ENCODE measurements at places on chromosomes 5 and 9.

DNA sequence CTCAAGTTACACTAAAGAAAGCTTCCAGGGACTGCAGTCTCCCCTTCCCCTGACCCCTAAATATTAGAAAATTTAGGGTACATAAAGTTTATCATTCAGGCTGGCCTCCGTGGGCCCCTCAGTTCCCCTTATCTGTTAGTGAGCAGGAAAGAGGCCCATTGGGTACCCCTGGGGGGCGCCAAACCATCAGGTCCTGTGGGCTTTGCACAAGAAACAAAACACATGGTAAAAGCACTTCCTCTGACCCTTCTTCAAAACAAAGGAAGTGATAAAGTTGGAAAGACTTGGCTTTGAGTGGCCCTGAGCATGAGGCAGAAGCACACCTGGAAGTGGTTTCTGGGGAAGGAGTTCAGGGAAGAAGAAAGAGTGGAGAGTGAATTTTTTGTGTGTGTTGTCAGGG is 213.0 kb downstream of the SMARCA2 start:
- DNase-seq: peak; percentile 31

- no peak for DNase-seq
Measured at GRCh38 chr5:78791501-78792100, 143.0 kb upstream of the LHFPL2 start.

- no peak for DNase-seq
Measured at GRCh38 chr5:144247131-144247530, 76.5 kb downstream of the KCTD16 start.

DNA sequence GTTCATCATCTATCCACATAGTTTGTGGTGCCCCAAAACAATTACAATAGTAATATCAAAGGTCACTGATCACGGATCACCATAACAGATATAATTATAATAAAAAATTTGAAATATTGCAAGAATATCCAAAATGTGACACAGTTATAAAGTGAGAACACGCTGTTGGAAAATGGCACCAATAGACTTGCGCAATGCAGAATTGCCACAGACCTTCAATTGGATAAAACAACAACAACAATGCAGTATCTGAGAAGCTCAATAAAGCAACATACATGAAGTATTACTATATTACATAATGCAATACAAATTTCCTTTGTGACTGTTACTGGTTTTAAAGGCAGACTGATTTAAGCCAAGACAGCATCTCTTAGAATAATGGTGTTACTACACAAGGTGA is 44.7 kb upstream of the PRRC1 start:
- no peak for DNase-seq

DNA sequence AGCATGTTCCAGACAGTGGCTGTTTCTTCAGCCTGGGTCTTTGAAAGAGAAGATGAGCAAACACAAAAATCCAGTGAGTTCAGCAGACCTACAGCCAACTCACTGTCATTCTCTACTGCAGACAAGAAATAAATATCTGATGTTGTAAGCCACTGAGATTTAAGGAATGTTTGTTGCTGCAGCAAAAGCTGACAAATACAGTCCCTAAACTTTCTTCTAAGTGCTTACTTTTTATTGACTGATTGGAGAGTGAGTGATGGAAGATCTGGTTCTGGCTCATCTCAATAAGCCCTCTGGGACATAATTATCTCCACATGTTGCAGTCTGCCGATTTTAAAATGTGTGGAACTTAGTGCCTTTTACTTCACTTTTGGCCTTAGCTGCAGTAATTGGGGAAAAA is 69.9 kb upstream of the LMNB1 start:
- DNase-seq: no peak

- DNase-seq: no peak
Measured at GRCh38 chr5:159424123-159424522, 93.8 kb upstream of the IL12B start.

GRCh38 chr5:153630546-153630945 is 140.1 kb downstream of the GRIA1 start:
- DNase-seq: no peak

GRCh38 chr9:126347093-126347492 is 20.5 kb downstream of the MVB12B start:
- no peak for DNase-seq

DNA sequence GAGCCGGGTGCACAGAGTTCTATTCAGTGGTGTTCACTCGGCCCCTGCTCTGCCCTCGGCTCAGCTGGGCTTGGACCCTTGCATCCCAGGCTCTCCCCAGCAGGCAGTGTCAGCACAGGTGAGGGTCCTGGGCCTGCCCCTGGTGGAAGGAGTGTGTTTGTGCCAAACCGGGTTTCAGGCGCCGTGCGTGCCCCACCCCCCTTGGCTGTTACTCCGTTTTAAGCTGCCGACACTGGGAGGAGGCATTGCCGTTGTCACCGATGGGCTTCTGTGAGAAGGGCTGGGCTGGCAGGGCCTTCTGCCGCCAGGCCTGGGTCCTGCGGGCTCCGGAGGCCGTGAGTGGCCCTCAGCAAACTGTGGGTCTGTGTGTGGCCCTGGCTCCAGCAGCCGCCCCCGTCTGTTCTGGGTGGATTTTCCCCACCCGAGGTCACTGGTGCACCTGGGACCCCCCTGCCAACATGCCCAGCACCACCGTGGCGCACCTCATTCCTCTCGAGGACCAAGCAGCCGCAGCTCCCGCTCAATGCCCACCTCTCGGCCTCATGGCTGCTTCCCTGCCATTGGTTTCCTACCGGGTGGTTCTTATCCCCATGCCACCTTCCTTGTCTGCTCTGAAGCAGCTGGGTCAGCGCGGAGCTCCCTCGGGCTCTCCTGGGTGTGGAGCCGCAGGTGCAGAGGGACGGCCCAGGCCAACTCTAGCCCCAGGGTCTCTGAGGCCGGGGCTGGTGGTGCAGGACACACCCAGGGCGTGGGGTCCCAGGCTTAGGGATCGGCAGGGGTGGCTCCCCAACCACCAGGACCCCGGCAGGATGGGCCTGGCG is 44.3 kb upstream of the EXOC3 start:
- DNase-seq: no peak

GRCh38 chr5:108743319-108743718 is 4.4 kb upstream of the FER start:
- no peak for DNase-seq

GRCh38 chr9:126055381-126055985 is 271.1 kb upstream of the MVB12B start:
- no peak for DNase-seq

- no peak for DNase-seq
Measured at GRCh38 chr5:79151942-79152671, 40.5 kb downstream of the BHMT start.

DNA sequence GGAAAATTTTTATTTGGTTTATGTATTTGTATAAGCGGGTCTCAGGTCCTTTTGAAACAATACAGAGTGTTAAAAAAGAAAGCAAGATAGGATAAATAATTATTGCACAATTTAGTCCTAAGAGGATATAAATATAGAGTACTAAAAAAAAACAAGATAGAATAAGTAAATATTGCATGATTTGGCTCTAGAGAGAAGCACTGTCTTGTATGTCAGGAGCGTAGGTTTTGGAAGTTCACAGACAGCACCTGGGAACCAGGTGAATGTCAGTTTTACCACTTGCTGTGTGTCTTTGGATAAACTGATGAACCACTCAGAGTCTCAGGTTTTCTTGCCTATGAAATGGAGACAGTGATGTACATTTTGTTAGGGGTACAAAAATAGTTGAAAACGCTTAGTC is 266.2 kb upstream of the ADAMTSL1 start:
- DNase-seq: no peak

- no peak for DNase-seq
Measured at GRCh38 chr5:8376478-8376877, 507.5 kb downstream of the MTRR start.

DNA sequence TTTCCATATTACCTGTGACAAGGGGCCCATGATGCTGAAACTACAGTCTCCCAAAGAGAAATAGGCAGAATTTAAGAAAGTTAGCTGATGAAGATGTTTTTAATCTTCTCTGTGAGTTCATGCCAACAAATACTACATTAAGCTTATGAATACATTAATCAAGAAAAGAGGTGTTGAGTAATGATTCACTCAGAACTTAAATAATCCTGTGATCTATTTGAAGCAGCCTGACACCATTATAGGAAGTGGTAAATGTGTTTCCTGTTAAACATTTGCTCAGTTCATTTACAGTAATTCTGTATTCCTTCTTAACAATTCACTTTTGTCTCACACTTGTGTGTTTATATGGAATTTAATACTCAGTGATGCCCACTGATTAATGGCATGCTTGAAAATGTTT is 75.0 kb upstream of the IZUMO3 start:
- DNase-seq: no peak

DNA sequence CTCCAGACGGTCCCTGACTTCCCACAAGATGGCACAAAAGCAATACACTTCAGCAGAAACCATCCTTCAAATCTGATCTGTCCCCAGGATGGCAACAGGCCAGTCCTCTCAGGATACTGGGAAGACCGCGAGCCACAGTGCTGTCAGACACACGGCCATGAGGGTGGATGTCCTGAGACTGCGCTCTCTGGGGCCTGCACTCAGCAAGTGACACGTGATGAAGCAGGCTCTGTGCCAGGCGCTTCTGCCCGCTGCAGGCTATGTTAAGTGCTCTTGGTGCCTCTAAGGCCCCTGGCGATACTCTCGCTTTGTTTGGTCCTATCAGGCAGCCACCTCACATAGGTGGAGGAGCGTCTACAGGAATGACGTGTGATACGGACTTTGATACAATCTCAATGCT is 7.1 kb downstream of the BRD9 start:
- DNase-seq: no peak

DNA sequence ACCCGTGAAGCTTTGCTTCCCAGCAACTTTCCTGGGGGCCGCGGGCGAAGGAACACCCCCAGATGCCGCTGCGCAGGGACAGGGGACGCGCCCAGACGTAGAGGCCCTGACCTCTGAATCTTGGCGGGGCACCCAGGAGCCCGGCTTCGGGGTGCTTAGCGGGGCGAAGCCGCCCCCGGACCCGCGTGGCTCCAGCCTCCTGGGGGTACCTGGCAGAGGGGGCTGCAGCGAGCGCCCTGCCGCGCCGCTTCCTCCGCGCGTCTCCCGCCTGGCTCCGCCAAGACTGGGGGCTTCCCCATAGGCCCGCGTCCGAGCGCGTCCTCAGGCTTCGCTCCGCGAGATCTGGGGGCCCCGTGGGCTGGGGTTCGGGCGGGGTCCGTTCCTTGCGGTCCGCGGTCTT is 23.0 kb upstream of the ZNF782 start:
- DNase-seq: no peak

DNA sequence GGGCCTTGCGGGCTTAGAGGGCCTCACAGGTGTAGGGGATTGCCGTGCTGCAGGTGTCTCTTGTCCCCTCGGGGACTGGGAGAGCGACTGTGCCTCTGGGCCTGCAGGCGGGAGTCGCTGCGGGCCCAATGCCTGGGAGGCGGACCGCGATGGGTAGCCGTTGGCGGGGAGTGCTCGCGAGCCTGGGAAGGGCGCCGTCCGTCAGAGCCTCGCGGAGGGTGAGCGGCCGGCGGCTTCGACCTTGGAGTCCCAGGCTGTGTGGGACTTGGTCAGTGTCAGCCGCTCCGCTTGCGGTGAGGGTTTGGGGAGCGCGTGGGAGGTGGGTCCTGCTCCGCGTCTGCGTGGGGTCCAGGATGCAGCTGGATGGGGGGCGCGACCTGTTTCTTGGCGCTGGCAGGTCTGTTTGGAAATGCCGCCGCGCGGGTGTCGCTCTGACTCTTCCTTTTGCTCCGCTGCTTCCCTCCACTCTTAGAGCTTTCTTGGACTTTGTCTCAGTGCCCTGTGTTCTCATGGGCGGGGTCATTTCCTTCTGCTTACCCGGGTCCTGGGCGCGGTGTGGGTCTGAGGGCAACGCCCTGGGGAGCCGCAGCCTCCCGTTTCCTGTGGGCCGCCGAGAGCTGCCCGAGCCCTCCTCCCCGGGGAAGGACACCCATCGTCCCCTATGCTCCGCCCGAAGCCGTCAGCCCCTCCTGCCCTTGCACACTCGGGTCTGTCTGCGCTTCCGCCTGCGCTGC is 88.9 kb upstream of the CACNA1B start:
- DNase-seq: no peak

GRCh38 chr5:43335681-43336080 is 22.5 kb upstream of the HMGCS1 start:
- no peak for DNase-seq

GRCh38 chr9:93958121-93958818 is 3.1 kb upstream of the BARX1 start:
- DNase-seq: no peak

DNA sequence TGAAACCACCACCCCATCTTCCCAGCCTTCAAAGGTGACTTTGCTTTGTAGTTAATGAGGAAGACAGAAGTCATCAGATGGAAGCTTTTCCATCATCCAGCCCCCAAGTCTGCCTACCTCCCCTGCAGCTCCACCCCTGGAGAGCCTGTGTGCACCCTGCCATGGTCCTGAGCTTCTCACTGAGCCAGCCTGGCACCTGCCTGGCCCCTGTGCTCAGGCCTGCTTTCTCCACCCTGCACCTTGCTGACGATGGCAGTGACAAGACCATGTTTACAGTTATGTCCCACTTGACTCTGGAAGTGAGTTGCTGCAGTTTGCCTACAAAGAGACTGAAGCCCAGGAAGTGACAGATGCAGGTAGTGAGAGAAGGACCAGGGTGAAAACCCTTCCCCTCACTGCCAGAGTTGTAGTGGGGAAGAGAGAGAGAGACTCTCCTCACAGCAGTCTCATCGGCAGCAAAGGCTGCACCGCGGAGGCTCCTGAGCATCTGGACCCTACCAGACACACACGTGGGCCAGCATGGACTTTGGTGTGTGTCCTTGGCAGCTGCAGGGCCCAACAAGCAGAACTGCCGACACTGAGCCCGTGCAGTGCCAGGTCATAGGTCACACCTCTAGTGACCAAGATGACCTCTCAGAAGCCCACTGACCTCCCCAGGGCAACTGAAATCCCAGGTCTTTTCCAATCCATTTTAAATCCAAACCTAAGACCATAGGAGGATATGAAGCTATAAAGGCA is 107.1 kb downstream of the CACNA1B start:
- DNase-seq: no peak

- DNase-seq: no peak
Measured at GRCh38 chr9:37028420-37029031, 5.5 kb downstream of the PAX5 start.

DNA sequence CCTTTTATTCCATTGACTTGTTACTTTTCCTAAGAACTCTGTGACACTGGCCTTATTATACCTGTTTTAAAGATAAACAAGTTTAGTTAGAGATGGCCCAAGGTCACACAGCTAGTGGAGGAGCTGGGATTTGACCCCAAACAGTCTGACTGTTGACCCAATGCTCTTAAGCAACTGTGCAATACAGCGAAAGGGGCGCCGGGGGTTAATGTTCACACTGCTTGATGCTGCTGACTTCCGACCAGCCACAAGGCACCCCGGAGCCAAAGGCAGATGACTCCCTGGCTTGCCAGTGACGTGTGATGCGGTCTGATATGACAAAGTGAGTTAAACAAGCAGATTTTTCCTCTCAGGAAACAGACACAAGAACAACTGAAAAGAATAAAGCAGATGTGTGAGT is 23.9 kb downstream of the PIK3R1 start:
- no peak for DNase-seq
